ENCODE measurements at places on chromosomes 1 and 21. TPM values are rescaled to one million over a fixed set of nuclear protein-coding genes. Genes with fewer than 3 reads are reported as not detected.

DNA sequence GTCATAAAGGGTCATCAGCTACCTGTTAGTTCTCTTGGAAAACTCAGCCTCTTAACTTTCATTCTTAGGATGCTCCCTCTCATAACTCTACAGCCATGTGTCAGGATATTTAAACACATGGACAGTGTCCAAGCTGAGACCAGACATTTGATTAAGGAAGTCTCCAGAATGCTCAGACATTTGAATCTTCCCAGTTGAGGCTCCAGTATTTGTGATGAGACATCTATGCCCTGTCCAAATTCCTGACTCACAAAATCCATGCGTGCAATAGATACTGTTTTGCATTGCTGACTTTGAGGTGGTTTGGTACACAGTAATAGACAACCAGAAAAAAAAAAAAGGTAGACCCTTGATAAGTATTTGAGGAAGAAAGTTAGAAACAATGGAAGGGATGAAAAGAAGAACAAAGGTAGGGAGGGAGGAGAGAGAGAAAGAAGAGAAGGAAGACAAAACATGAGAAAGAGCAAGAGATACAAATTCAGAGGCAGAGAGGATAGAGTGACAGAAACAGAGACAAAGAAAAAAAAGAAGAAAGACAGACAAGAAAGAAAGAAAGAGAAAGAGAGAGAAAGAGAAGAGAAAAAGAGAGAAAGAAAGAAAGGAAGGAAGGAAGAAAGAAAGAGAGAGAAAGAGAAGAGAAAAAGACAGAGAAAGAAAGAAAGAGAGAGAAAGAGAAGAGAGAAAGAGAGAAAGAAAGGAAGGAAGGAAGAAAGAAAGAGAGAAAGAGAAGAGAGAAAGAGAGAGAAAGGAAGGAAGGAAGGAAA lies 275.5 kb upstream of the PRMT6 start:
- DNase-seq, result no peak

DNA sequence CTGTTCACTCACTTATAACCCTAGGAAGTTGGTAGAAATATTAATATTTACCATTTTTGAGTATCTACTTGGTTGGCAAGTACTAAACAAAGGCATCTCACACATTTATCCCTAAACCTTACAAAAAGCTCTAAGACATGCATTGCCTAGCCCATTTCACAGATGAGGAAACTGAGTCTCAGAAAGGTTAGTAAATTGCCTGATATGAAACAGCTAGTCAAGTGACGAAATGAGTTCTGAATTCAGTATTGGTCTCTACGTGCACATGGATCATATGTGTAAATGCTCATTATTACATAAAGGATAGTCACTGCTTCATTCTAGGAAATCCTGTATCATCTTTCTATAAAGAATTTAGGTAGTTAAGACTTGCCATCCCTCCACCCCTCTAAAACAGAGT lies 105.1 kb downstream of the BARHL2 start:
- DNase-seq, result no peak

- DNase-seq, result no peak
These were observed 42.6 kb downstream of the C8B start for GRCh38 chr1:56923201-56923600.

DNA sequence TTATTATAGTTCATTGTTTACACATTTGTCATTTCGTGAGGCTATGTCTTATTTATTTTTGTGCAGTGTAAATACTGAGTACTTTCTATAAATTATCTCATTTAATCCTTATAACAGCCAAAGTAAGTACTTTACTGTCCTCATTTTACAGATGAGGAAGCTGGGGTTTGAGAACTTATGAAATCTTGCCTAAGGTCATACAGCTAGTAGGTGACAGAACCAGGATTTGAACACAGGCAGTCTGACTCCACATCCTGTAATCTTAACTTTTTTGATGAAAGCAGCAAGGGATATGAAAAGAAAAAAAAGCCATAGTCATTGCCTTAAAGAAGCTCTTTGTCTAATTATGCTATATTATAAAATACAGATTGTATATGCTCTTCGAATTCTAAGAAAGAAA lies 107.1 kb upstream of the BMP8A start:
- no peak for DNase-seq

DNA sequence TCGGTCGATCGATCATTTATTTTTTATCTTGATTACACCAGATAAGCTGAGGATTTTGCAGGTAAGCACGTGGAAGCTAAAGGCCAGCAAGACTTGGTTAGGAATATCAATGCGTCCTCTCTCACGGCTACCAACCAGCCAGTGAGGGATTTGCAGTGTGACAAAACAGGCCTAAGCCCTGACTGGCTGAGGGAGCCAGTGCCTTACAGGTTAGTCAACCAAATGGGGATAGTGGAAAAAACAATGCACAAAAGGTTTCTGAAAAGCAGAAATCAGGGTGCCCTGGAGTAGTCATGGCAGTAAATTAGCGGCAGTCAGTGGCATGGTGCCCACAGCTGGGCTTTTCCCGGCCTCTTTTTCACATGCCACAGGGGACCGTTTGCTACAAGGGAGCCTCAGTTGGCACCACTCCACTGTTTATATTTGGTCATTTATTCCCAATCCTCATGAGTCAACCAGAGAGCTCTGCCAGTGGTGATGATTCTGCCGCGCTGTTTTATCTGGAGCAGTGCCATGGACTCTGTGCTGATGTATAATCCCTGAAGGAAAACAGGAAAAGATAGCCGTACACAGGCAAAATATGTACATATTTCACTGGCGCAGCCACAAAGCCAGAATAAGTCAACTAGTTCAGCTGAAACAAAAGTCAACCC lies 167.6 kb downstream of the RHOU start:
- no peak for DNase-seq

- no peak for DNase-seq
These were observed 14.4 kb downstream of the ALDH9A1 start for GRCh38 chr1:165683848-165684485.

GRCh38 chr1:156797212-156797871 lies 19.3 kb downstream of the SH2D2A start:
- DNase-seq, result peak; percentile 62

DNA sequence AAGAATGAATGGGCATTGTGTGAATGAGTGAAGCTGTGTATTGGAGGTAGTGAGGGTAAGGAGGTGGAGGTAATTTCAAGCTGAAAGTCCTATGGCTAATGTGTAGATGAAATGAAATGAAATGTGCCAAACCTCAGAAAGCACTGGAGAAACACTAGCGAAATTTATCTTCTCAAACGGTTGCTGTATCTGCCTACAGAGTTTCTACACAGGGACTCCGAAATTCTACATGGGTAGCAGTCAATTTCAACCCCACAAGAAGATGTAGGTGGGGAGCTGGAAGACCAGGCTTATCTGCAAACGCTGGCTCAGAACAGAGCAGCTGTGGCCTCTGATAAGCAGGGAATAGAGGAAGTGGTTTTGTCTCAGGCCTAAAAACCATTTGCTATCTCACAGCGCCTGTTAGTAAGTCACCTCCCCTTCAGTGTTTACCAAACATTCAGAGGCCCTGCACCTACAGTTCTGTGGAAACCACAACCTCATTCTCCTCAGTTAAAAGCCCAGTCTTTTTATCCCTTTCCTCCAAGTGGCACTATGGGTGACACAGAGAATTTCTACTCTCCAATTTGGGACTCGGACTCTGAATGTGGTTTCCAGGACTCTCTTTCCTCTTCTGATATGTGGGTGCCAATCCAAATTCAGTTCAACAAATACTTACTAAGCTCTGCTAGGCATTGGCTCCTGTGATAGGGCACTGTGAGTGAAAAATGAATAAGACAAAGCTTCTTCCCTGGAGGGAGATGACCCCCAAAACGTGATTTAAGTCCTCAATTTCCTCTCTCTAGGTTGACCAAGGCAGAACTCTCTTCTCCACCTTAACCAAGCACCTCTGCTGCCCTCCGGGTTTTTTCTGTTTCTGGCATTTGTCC lies 17.2 kb upstream of the SLAMF6 start:
- DNase-seq, result no peak

DNA sequence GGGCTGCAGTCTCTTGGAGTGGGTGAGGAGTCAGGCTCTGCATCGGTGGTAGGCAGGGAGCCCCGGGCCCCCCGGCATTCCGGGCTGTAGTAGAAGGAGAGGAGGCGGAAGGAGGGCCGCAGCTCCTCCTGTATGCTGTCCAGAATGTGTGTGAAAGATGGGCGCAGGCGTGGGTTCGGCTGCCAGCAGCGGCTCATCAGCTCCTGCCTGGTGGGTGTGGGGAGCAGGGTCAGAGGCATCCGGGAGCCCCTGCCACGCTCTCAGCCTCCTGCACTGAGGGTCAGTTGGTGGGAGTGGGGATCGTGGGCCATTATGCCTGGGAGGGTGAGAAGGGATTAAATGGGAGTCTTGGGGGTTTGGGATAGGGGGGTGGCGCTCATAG lies 18.0 kb downstream of the INSRR start:
- DNase-seq, result no peak

The TNFRSF4 gene
- total RNA-seq, result 166 TPM
